D721Med (cell line): ENCODE measurements at places on chromosomes 3 and 15.

DNA sequence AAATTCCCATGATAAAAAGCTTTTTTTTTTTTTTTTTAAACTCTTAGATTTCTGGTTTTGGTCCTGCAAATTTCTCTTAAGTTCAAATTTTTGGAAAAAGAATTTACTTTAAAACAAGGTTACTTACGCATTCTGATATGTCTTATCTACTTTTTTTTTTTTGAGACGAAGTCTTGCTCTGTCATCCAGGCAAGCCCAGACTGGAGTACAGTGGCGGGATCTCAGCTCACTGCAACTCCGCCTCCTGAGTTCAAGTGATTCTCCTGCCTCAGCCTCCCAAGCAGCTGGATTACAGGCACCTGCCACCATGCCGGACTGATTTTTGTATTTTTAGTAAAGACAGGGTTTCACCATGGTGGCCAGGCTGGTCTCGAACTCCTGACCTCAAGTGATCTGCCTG is 83.2 kb downstream of the RASA2 start:
- DNase-seq, result no peak

GRCh38 chr15:57797568-57798267 is 91.2 kb downstream of the POLR2M start:
- DNase-seq, result no peak

- DNase-seq, result no peak
Measured at GRCh38 chr15:58169934-58170333, 31.8 kb downstream of the AQP9 start.

- no peak for DNase-seq
Measured at GRCh38 chr15:62605282-62605681, 437.3 kb upstream of the TPM1 start.

DNA sequence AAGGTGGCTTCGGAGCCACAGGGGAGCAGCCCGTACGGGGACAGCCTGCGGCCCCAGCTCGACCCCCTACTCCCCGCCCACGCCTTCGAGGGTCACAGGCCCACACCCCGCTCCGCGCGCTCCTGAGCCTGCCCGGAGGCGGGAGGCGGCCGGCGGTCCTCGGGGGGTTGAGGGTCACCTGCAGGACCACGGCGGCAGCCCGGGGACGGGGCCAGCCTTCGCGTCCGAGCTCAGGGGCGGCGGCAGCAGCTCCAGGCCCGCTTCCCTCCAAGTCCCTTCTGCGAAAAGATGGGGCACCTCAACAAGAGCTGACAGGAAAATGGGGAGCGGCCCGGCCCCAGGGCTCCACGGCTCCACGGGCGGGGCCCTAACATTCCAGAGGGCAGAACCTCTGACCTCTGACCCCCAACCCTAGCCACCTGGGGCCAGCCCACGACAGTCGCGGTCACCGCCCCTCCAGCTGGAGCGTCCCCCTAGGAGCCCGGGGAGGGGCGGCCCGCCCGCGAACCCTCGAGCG is 428 bp downstream of the LYSMD4 start:
- DNase-seq, result no peak

DNA sequence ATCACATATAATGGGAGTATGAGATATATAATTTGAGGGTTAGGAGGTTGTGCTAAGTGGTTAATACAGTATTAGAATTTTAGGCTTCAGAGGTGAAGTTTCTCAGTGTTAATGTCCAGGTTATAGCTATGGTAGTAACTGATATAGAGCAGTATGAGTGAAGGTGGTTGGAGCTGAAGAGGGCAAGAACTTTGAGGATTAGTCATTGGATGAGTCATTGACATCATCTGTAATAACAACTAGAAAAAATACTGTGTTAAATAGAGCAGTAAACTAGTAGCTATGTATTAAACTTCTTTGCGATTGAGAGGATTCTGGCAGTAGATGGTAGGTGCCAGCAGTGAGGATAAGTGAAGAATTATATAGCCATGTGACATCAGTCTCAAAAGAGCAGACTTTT is 47.5 kb upstream of the EIF3J start:
- no peak for DNase-seq

DNA sequence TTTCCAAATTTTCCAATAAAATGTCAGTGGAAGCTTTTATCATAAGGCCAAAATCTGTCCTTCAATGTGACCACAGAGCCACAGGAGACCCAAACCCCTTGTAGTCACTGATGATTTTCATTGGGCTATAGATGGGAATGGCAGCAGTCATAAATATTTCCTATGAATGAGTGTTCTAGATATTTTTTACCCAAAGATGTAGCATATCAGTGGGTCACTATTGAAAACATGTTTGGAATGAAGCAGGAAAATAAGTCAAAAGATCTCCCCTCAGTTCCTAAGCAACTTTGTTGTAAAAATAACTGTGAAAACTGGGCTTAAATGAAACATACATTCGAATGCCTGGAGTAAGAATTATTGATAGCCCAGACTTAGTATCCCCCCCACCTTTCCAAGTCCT is 49.0 kb downstream of the NKIRAS1 start:
- no peak for DNase-seq

- no peak for DNase-seq
Measured at GRCh38 chr15:70426096-70426821, 328.5 kb upstream of the TLE3 start.

DNA sequence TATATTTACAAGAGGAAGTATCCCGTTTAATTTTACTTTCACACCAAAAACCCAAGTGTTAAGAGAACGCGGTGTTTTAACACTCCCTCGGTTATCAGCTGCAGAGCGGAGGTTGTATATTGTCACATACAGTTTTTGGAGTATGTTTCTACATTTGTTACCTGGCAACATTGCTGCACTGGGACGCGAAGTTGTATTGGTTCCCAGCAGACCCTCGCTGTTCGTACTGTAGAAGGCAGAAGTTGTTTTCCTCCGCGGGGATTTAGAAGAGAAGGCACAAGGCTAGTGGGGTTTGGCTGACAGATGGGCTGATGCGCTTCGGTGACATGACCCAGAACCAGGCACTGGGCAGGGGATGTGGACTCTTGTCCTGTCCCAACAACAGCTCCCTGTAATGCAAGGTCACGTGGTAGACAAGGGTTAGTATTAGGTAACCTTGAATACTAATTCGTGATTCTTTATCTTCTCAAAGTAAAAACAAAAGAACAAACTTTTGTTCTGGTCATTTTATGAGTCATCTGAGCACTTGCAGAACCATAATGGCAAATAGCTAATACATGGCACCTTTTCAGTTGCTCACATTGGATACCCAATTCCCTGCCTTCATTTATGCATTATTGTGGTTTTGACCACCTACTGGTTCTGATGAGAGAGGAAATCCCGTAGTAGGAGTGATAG is 230.4 kb upstream of the BHLHE40 start:
- no peak for DNase-seq

DNA sequence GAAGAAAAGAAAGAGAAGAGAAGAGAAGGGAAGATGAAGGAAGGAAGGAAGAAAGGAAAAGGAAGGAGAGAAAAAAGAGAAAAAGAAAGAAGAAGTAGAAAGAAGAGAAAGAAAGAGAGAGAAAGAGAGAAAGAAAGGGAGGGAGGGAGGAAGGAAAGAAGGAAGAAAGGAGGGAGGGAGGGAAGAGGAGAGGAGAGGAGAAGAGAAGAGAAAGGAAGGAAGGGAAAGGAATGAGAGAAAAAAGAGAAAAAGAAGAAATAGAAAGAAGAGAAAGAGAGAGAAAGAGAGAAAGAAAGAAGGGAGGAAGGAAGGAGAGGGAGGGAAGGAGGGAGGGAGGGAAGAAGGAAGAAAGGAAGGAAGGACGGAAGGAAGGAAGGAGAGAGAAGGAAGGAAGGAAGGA is 217.9 kb upstream of the POU1F1 start:
- no peak for DNase-seq

DNA sequence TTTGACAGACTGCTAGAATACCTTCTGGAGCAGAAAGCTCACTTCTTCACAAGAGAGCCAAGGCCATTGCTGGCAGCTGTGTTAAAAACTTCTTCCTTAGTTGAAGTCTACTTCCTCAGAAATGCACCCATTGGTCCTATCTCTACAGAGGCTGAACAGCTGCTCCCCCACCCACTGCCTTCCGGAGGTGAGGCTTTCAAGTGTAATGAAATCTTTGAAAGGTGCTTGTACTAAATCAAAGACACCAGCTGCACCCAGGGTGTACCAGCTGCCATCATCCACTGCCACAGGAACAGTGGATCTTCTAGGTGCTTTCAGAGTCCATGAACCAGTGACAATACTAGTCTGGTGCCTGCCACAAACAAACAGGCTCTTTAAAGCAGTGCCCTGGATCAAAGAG is 26.4 kb upstream of the HERC1 start:
- no peak for DNase-seq

- DNase-seq, result no peak
Measured at GRCh38 chr3:179828738-179829137, 175.9 kb downstream of the USP13 start.

DNA sequence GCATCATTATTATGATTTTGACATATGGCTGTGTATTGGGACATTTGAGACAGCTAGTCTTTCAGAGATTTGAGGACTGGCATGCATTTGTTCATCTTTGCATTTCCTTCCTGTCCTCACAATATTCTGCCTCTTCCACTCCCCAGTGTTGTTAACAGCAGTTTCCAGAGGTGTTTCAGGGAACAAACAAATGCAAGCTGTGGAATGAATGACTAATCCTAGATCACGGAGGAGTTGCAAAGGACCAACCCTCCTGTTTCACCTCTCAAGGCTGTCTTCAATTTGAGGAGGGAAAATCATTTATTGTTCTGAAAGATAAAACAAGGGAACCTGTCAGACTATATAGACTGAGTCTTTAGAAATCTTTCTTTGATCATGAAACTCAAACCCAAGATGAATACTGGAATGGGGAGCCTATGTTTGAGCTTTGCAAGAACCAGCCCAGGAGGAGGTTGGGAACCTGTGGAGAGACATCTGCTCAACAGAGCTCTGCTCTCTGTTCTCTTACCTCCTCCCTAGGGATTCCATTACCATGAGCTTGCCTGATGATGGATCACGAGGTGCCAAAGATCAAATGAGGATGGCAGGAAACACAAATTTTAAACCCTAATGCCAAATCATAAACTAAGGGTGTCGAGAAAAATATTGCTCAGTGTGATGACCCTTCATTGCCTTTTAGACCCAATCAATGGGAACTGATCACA is 68.5 kb downstream of the SLC7A14 start:
- DNase-seq, result no peak

DNA sequence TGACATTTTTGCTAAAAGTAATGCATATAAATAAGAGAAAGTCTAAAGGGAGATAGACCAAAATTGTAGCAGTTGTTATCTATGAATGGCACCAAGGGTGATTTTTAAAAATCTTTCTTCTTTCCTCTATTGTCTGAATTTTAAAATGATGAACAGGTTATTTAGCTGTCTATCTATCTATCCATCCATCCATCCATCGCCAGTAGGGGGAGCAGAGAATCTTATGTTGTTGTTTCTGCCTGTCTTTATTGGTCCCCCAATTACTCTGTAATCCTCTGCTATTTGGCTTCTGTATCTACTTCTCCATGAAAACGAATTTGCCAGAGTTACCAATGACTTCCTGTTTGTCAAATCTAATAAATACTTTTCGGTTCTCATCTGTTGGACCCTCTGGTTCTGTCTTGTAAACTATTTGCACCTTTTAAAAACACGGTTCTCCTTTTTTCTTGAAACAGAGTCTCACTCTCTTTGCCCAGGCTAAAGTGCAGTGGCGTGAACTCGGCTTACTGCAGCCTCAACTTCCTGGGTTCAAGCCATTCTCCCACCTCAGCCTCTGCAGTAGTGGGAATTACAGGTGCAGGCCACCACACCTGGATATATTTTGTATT is 86.0 kb downstream of the ECT2 start:
- no peak for DNase-seq

GRCh38 chr3:153373606-153374005 is 211.6 kb downstream of the RAP2B start:
- no peak for DNase-seq

DNA sequence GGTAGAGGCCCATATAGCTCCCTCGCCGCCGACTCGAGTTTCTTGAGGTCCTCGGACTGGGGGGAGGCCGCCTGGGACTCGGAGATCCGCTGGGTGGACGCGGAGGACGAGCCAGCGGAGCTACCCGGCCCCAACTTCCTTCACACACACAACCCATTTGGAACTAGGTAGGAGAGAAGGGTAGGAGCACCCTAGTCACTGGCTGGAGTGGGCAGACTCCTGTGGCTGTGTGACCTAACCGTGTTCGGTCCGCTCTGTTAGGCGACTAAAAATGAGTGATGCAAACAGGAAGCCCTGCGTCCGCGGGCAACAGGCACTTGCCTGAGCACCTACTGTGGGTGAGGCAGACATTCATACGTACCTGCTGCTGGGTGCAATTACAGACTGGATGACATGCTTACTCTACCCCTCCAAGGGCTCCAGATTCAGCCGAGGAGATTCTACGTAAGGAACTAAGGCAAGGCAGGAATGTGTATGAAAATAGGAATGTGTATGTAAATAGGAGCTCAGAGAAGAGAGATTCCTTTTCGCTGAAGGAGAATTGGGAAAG is 4.6 kb upstream of the SIN3A start:
- DNase-seq, result no peak

DNA sequence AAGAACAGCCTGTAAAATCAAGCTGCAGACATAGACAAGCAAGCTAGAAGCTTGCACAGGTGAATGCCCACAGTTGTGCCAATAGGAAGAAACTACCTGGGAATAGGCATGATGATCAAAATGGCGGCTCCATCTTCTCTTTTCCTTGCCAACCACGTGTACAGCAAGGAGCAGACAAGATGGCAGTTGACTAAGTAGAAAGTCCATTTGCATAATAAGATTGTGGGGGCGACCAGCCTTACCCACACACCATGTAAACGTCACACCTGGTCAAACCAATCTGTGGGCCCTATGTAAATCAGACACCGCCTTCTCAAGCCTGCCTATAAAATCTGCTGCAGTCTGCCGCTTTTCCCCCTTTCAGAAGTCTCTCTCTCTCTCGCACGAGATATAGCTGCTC is 25.1 kb upstream of the ANKRD34C start:
- no peak for DNase-seq

DNA sequence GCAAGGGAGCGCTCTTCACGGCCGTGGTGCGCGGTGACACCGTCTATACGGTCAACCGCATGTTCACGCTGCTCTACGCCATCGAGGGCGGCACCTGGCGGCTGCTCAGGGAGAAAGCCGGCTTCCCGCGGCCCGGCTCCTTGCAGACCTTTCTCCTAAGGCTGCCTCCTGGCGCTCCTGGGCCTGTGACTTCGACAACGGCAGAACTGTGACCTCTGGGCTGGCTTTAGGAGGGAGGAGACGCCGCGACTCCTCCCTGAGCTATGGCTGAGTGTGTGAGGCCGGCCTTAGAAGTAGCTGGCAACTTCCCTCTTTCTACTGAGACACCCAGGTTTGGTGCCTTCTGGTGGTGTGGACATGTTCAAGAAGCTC is 1.4 kb downstream of the KBTBD13 start:
- DNase-seq, result no peak

- no peak for DNase-seq
Measured at GRCh38 chr15:68148039-68148438, 57.1 kb downstream of the CALML4 start.

DNA sequence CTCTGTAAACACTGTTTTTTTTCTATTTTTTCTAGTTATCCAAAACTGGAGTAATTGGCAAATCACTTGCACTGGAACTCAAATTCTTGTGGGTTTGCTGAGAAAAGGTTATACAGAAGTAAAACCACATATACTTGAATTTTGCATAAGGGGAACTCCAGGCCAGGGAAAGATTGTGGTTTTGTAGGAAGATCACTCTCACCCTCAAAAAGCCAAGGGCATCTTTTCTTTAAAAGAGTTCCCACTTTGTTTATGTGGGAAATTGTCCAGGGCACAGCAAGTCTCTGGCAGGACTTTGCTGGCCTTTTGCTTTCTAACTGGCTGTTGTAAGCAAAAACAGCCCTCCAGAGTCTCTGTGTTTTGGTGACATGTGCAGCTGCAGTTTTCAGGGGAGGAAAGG is 340.3 kb upstream of the RBMS3 start:
- no peak for DNase-seq
